ENCODE measurements at places on chromosomes 5 and 9. TPM values are rescaled to one million over a fixed set of nuclear protein-coding genes. Genes with fewer than 3 reads are reported as not detected.

Gene COL5A1
- total RNA-seq, result not detected

DNA sequence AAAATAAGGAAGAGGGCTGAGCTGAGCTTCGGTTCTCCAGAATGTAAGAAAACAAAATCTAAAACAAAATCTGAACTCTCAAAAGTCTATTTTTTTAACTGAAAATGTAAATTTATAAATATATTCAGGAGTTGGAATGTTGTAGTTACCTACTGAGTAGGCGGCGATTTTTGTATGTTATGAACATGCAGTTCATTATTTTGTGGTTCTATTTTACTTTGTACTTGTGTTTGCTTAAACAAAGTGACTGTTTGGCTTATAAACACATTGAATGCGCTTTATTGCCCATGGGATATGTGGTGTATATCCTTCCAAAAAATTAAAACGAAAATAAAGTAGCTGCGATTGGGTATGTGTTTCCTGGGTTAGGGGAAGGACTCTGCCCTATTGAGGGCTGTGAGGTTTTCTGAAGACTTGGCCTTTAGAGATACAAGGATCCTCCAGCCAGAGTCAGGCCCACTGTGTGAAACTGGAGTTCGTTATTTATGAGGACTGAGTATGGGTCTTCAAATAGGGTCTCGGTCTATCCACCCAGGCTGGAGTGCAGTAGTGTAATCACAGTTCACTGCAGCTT is 3.8 kb downstream of the EGR1 start:
- peak overlapping the region; percentile 90 for H3K4me3 ChIP-seq
- DNase-seq, result no peak
- peaks cover 26% of the 10 kb centered on the region for H3K4me1 ChIP-seq
- H3K27ac ChIP-seq, result peak overlapping the region; percentile 62
- H3K36me3 ChIP-seq, result peaks cover 28% of the 10 kb centered on the region

GRCh38 chr9:81455462-81456219 is 233.7 kb downstream of the TLE1 start:
- no peak overlapping the region for H3K27ac ChIP-seq
- no peaks in the 10 kb centered on the region for H3K36me3 ChIP-seq
- H3K4me1 ChIP-seq, result no peaks in the 10 kb centered on the region
- no peaks in the 10 kb centered on the region for H3K27me3 ChIP-seq

Gene PCDHGA8
- total RNA-seq, result 0.09 TPM

DNA sequence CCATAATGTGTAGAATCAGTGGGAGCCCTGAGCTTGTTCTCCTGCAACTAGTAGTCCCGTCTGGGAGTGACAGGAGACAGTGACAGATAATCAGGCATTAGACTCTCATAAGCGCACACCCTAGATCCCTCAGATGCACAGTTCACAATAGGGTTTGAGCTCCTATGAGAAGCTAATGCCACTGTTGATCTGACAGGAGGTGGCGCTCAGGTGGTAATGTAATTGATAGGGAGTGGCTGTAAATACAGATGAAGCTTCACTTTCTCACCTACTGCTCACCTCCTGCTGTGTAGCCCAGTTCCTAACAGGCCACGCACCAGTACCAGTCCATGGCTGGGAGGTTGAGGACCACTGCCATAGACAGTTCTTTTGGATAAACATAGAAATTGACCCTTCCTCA is 188.7 kb downstream of the ROR2 start:
- no peak overlapping the region for H3K4me3 ChIP-seq
- H3K4me1 ChIP-seq, result no peaks in the 10 kb centered on the region
- no peak for DNase-seq
- H3K36me3 ChIP-seq, result no peaks in the 10 kb centered on the region

Gene PRSS3
- not detected for total RNA-seq

Gene PCDHGA9
- 0.44 TPM for total RNA-seq

Gene MCC
- 1.0 TPM for total RNA-seq

- H3K27ac ChIP-seq, result no peak overlapping the region
- H3K4me1 ChIP-seq, result no peaks in the 10 kb centered on the region
- H3K27me3 ChIP-seq, result no peaks in the 10 kb centered on the region
Measured at GRCh38 chr5:156531199-156531598, 204.2 kb downstream of the SGCD start.

GRCh38 chr5:180494510-180495181 is 467 bp downstream of the CNOT6 start:
- peak overlapping the region; percentile 90 for H3K27ac ChIP-seq
- no peaks in the 10 kb centered on the region for H3K27me3 ChIP-seq
- H3K36me3 ChIP-seq, result peaks cover 15% of the 10 kb centered on the region
- H3K4me1 ChIP-seq, result peaks cover 33% of the 10 kb centered on the region
- peak overlapping the region; percentile 89 for H3K4me3 ChIP-seq

GRCh38 chr9:5749306-5749705 is 83.6 kb downstream of the ERMP1 start:
- no peak for DNase-seq
- peaks cover 36% of the 10 kb centered on the region for H3K36me3 ChIP-seq
- no peak overlapping the region for H3K4me3 ChIP-seq
- no peak overlapping the region for H3K27ac ChIP-seq
- peaks cover 7% of the 10 kb centered on the region for H3K4me1 ChIP-seq
